ENCODE measurements at places on chromosomes 3 and 15. TPM values are rescaled to one million over a fixed set of nuclear protein-coding genes. Genes with fewer than 3 reads are reported as not detected.

DNA sequence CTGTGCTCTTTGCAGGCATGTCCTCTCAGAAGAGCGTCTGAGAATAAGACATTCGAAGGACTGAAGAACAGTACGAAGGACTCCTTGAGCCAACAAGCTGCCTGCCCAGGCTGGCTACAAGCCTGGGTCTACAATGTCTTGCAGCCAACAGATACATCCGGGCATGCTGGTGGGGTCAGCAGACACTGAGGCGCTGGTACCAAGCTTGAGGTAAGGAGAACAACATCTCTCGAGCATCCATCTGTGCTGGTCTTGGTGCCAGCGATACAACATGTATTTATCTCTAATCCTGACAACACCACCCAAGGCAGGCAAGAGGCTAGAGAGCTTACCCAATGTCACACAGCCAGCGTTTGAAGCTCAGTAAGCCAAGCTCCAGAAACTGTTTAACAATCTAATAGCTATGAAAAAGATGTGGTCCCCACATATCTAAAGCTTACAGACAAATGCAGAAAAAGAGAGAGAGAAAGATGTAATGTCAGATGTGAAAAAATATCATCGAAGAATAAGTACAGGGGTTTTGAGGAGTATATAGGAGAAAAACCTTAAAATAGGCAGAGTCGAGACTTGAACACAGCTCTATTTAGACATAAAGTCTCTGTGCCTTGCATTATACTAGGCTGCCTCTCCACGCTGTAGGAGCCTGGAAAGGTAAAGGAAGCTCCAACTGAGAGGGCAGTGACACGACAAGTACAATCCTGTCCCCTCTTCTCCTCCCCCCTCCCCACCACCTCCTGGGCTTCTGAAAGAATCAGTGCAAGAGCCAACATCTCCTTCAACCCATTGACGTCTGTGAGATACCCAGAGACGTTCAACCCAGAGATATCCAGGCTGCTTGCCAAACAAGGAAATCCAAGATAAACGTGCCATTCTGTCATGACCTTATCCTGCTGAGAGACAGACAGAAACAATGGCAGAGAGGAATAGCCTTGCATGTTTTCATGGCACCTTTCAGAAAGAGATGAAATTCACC lies 39.4 kb downstream of the WWTR1 start:
- no peak for DNase-seq

- no peak for DNase-seq
These were observed 1109.2 kb upstream of the ALCAM start for GRCh38 chr3:104257486-104257885.

DNA sequence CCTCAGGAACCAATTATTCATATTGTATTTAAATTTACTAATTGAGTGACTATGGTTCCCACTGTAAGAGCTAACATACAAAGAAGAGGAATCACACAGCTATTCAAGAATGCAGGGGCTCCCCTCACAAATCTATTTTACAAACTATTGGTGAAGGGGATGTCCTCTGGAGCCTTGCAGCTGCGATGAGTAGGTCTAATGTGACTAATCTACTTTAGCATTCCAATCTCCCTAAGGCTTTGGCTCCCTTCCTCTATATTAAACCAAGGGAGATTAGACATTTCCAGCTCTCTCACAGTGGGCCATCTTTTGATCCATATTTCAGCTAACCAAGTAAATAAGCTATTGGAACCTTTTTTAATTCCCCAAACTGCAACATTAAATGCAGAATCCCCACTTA lies 514.2 kb upstream of the BCHE start:
- no peak for DNase-seq

CADPS gene
- total RNA-seq, result 7.1 TPM

BRPF1 gene
- total RNA-seq, result 21.1 TPM

ZIC4 gene
- 0.59 TPM for total RNA-seq

DNA sequence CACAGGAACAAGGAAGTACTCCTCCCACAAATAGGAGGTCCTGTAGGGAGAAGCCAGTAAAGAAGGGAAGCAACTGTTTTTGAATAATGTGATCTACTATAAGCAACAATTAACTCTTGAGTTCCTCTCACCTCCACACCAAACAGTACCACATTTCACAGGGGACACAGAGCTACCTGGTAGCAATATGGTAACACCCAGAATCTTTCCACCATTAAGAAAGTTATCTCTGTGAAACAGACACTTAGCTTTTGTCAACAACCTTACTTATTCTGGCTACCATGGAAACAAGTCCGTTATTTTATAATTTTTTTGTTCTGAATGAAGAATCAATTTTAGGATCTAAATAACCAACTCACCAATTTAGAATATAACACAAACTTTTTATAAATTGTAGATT lies 49.5 kb downstream of the TBL1XR1 start:
- DNase-seq, result no peak

DNA sequence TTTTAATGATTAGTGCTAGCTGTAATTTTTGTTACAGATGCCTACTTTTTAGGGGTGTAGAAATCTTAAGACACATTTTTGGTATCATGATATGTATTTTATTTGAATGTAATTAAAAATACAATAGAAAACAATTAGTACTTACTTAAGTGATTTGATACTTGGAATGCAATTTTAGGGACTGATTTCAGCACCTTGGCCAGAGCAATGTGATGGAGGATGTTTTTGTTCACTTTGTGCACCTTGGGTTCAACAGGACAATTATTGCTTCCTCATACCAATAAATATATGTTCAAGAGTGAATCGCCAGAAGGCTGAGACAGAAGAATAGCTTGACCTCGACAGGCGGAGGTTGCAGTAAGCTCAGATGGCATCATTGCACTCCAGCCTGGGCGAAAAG lies 22.3 kb downstream of the GMNC start:
- DNase-seq, result no peak

DNA sequence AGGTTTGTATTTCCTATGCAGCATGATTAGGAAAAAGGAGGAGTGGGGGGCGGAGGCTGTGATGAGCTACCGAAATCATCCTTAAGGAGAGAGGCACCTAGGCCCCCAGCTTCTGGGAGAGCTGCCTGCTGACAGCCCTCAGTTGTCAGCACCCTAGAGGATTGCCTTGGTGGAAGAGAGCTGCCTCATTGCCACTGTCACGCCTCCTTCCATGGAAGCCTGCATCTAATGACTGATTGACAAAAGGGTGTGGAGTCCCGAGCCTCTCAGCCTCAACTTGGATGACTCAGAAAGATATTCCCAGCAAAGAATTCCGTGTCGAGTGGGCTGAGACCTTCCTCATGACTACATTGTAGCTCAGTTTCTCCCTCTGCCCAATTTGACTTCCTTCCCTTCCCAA lies 320.4 kb upstream of the PROK2 start:
- DNase-seq, result no peak

SLCO2A1 gene
- total RNA-seq, result 2.4 TPM

DNA sequence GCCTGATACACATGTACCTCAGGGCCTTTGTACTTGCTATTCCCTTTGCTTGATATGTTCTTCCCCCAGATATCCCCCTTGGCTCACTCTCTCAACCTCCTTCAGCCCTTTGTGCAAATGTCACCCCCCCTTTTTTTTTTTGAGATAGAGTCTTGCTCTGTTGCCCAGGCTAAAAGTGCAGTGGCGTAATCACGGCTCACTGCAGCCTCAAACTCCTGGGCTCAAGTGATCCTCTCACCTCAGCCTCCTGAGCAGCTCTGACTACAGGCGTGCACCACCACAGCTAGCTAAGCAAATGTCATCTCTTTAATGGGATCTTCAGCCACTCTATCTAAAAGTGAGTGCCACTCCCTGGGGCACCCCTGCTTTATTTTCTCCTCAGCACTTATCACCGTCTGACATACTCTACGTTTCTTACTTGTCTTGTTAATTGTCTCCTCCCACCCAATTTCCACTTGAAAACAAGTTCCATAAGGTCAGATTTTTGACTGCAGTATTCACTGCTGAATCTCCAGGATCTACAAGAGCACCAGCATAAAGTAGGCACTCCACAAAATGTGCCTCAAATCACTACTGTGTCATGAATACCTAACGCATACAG lies 14.6 kb downstream of the IP6K2 start:
- no peak for DNase-seq
